Karpas-422 (cell line): ENCODE measurements at places on chromosomes 13 and 19. TPM values are rescaled to one million over a fixed set of nuclear protein-coding genes. Genes with fewer than 3 reads are reported as not detected.

Gene RXFP2
- not detected in 2 replicates for total RNA-seq

DNA sequence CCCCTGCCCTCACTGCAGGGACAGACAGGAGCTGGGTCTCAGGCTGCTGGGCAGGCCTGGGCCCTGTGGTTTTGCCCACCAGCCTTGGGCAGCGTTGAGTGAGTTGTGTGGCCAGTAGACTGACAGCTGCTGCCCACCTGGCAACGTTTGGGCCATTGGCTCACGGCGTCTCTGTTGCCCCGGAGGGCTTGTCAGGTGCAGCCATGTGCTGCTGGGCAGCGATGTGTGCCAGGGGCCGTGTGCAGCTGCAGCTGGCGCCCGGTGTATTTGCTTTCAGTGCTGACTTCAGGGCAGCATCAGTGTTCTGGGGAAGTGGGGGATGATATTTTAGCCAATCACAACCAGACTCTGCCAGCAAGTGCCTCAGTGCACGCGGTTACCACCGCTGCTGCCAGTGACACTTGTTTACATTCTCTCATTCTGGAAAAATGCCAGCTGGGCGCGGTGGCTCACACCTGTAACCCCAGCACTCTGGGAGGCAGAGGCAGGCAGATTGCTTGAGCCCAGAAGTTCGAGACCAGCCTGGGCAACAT lies 10.6 kb downstream of the FZR1 start:
- H3K36me3 ChIP-seq, result no peaks in the 10 kb centered on the region
- DNase-seq, result peak; percentile 86
- peak overlapping the region; percentile 54 for H3K27ac ChIP-seq
- no peaks in the 10 kb centered on the region for H3K27me3 ChIP-seq

DNA sequence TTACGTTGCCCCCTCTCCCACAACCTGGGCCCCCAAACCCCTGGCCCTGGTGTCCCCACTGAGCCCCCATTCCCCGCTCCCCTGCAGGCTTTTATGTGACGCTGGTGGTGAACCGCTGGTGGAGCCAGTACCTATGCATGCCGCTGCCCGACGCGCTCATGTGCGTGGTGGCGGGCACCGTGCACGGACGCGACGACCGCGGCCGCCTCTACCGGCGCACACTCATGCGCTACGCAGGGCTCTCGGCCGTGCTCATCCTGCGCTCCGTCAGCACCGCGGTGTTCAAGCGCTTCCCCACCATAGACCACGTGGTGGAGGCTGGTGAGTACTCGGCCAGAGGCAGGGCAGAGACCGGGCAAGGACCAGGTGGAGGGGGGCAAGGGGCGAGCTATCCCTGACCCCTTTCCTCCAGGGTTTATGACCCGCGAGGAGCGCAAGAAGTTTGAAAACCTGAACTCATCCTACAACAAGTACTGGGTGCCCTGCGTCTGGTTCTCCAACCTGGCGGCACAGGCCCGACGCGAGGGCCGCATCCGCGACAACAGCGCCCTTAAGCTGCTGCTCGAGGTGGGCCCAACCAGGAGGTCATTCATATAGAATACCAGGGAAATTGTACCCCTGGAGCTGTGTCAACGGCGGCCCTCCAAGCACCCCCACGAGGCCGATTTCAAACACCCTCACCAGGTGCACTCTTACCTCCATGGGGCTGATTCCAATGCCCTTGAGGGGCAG lies 3.0 kb downstream of the BEST2 start:
- H3K36me3 ChIP-seq, result no peaks in the 10 kb centered on the region
- H3K4me3 ChIP-seq, result no peak overlapping the region
- no peaks in the 10 kb centered on the region for H3K27me3 ChIP-seq
- no peak for DNase-seq

DNA sequence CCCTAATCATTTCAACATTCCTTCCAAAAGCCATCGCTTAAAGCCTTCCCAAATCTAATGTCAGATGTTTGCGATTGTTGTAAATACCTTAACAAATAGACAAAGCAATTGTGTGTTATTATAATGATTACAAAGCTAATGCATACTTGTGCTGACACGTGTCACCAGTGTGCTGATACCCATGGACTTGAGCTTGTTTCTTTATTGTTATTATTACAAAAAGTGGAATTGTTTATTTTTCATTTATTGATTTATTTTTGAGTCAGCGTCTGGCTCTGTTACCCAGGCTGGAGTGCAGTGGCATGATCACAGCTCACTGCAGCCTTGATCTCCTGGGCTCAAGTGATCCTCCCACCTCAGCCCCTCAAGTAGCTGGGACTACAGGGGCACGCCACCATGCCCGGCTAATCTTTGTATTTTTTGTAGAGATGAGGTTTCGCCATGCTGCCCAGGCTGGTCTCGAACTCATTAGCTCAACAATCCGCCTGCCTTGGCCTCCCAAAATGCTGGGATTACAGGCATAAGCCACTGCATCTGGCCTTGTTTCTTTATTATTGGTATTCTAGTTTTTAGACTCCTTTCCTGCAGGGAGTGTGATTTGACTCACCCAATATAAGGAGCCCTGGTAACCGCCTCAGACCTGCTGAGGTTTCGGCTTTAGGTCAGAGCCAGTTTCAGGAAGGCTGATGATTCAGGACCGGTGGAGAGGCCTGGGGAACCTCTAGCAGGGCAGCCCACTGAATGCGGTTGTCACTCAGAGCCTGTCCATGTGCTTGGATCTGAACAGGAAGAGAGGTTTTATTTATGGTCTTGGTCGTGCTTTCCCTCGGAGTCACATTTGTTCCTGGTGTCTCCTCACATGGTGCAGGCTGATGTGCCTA lies 2.1 kb upstream of the FBXO17 start:
- no peak overlapping the region for H3K4me3 ChIP-seq
- no peaks in the 10 kb centered on the region for H3K36me3 ChIP-seq
- H3K4me1 ChIP-seq, result no peaks in the 10 kb centered on the region
- no peak for DNase-seq
